A673 (cell line): ENCODE measurements at places on chromosomes 5 and 9.

DNA sequence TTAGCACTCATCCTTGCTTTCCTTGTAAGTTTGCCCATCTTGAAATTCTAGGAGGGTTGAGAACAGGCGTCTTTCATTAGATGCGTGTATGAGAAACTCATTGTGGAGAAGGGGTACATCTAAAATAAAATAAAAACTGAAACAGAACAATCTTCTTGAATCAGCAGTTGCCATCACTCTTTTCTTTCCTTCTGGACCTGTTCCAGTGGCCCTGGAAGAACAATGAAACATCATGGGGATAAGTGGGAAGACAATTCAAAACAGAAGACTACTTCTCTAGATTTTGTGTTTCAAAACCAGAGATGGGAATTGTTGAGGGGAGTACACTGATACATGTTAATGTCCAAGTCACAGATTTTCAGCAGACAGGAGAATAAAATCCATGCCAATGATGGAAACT lies 59.9 kb downstream of the SLC1A3 start:
- no peaks in the 10 kb centered on the region for H3K36me3 ChIP-seq
- DNase-seq, result no peak
- H3K27me3 ChIP-seq, result no peaks in the 10 kb centered on the region

- H3K27me3 ChIP-seq, result peaks cover 4% of the 10 kb centered on the region
- no peaks in the 10 kb centered on the region for H3K36me3 ChIP-seq
- no peak overlapping the region for H3K4me3 ChIP-seq
- no peak for DNase-seq
- H3K4me1 ChIP-seq, result no peaks in the 10 kb centered on the region
Measured at GRCh38 chr5:124596595-124597421, 149.6 kb downstream of the ZNF608 start.

GRCh38 chr5:81393783-81394718 lies at the start of gene ACOT12:
Gene ACOT12 (minus strand): TSS chr5:81394134. CDS start chr5:81394114, 20 bp downstream.
- H3K27me3 ChIP-seq, result no peaks in the 10 kb centered on the region
- no peaks in the 10 kb centered on the region for H3K36me3 ChIP-seq
- peak; percentile 8 for DNase-seq
- peak within 1 kb of the TSS; percentile 52 for H3K4me3 ChIP-seq
- H3K4me1 ChIP-seq, result no peaks in the 10 kb centered on the region

DNA sequence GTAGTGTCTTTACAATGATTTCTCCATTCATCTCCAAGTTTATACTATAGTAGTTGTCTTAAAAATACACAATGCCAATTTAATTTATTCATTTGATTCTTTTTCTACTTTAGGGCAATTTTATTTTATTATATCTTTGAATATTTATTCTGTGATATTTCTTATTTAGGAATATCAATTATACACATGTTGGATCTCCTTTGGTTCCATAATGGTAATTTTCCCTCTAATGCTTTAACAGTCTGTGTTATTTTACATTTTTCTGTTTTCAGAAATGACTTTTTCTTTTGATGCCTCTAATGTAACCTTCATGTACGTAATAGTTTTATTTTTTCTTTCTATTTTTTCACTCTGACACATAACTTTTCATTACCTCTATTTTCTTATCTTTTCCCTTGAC lies 153.0 kb downstream of the CSNK1G3 start:
- no peak overlapping the region for H3K27ac ChIP-seq
- no peaks in the 10 kb centered on the region for H3K36me3 ChIP-seq
- H3K4me1 ChIP-seq, result no peaks in the 10 kb centered on the region
- no peak overlapping the region for H3K4me3 ChIP-seq

DNA sequence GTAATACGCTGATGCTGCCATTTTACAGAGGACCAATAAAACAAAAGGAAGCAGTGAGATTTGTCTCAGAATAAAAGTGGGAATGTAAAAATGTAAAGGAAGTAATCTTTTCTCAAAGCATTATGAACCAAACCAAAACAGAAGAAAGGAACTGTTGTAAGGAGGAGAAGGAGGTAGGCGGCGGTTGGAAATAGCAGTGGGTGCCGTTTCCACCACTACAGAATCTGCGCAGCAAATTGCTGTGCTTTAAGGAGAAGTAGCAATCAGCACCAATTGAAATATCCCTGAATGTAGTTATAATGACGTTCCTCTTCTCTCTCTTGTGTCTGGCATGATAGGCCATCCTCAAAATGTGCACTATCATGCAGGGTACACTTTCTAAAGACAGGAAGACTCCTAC lies 455.1 kb upstream of the TLE4 start:
- no peak overlapping the region for H3K4me3 ChIP-seq
- DNase-seq, result no peak
- no peaks in the 10 kb centered on the region for H3K4me1 ChIP-seq
- no peak overlapping the region for H3K27ac ChIP-seq

- H3K27me3 ChIP-seq, result peaks cover 23% of the 10 kb centered on the region
- H3K4me3 ChIP-seq, result no peak overlapping the region
- no peak for DNase-seq
- no peak overlapping the region for H3K27ac ChIP-seq
- H3K36me3 ChIP-seq, result no peaks in the 10 kb centered on the region
Measured at GRCh38 chr5:13814301-13814700, 130.2 kb downstream of the DNAH5 start.

DNA sequence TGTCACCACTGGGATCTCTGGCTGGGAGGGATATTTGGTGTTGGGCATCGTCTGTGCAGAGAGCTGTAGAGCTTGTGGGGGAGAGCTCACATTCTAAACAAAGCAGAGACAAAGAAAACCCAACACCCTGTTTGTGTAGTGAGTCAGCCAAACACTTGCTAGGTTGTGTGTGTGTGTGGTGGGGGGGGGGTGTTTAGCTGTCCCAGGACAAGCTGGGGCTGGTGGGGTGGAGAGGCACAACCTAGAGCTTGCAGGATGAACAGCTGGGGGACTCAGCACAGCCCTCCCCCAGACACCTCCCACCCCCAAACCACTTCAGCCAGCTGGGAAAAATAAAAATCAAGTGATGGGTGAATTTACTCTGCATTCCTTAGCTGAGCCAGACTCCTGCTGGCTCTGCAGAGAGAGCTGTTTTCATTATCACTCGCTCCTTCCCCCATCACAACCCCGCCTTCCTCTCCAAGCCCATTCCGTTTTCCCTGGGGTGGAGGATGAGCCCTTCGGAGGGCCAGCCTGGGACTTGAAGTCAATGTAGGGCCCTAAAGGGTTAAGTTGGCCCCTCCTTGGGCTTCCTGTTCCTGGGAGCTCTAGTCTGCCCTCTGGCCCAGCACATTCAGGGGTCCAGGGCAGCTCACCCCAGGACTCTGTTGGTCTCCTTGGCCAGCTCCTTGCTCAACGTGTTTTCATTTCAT lies 2.6 kb downstream of the OLFML2A start:
- H3K36me3 ChIP-seq, result no peaks in the 10 kb centered on the region
- H3K27ac ChIP-seq, result no peak overlapping the region
- H3K4me1 ChIP-seq, result peaks cover 19% of the 10 kb centered on the region
- H3K4me3 ChIP-seq, result no peak overlapping the region
- peak; percentile 58 for DNase-seq
- no peaks in the 10 kb centered on the region for H3K27me3 ChIP-seq

DNA sequence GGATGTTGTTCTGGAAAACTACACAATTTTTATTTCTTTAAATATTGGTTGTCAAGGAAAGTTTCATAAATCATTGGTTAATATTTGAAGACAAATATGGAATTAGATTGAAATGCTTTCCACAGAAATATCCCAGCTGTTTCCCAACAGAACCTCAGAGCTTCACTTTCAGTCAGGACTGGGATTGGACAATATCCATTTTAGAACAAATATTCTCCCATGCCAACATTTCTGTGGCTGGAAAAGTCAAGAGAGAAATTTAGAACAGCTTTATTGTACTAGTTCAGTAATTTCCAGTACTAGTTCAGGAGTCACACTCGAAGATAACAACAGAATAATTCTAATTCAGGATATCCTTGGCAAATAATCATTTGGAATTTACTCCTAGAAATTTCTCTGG lies 116.1 kb upstream of the TUT7 start:
- no peaks in the 10 kb centered on the region for H3K36me3 ChIP-seq
- no peaks in the 10 kb centered on the region for H3K27me3 ChIP-seq
- DNase-seq, result no peak
- H3K4me1 ChIP-seq, result no peaks in the 10 kb centered on the region
- H3K4me3 ChIP-seq, result no peak overlapping the region
